ENCODE measurements at places on chromosomes 7 and 10.
A peak's percentile ranks its signal among the peaks of the same experiment; 100 is the strongest.

- no peak for DNase-seq
Observed at GRCh38 chr7:133633055-133633454, 380.2 kb downstream of the EXOC4 start.

- no peak for DNase-seq
Observed at GRCh38 chr10:22704942-22705341, 9.4 kb downstream of the PIP4K2A start.

- DNase-seq: no peak
Observed at GRCh38 chr7:133730360-133730759, 396.8 kb upstream of the LRGUK start.

- no peak for DNase-seq
Observed at GRCh38 chr7:32928785-32929298, 28.4 kb upstream of the FKBP9 start.

DNA sequence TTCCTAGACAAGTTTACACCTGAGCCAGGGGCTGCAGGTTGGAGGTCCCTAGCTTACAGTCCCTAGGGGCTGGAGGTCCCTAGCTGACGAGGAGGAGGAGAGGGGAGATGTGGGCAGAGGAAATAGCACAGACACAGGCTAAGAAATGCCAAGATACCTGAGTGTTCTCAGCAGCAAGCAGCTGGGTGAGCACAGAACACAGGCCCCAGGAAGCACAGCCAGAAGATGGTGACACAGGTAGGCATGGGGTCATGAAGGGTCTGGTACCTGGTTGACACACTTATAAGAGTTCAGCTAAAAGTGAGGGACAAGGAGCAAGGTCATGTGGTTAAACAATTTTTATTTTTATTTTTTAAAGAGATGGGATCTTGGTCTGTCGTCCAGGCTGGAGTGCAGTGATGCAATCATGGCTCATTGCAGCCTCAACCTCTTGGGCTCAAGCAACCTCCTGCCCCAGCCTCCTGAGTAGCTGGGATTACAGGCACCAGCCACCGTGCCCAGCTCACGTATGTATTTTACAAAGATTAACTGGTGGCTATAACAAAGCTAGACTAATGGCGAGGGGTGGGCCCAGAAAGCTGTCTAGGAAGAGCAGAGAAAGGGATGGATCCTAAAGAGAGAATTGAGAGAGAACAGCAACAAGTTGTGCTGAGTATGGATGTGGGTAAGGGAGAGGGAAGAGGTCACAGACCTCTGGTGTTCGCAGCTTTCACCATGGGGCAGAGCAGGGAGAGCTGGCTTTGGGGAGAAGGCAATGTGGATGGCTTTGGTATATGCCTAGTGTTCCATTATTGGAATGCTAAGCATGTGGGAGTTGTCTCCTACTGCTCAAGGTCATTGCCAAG lies 140.3 kb upstream of the KLF14 start:
- DNase-seq: no peak

DNA sequence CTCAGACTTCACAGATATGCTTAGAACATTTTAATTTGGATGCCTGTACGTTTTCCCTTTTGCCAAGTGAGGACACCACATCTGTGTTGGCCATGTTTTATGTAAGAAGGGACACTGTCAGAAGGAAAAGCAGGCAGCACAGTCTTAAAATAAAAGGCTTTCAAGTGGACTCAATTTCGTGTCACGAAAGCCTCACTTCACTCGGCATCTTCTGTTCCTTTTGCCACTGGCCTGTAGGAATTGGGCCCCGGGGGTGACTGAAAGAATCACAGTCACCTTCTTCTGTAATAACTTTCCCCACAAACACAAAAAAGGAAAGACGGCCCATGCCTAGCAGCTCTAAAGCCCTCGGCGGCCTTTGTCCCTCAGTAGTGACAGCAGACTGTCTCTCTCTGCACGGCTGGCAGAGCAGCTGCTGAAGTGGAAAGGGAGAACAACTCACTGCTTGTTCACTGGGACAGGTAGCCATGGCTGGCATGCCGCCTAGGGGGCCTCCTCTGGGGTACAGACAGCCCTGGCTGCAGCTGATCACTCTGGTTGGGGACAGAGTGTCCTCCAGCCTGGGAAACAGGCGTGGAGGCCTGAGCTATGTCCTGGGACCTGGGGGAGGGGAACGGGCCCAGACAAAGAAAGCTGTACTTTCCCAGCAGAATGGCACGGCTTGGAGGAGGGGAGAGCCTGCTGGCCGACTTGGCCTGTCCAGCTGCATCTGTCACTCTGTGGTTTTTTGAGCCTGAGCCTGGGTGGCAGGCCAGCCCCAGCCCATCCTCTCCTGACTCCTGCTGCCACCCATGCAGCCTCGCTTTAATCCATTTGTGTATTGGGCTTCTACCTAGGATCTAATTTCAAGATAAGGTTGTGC lies 4.4 kb downstream of the RASSF4 start:
- DNase-seq: peak; percentile 99

DNA sequence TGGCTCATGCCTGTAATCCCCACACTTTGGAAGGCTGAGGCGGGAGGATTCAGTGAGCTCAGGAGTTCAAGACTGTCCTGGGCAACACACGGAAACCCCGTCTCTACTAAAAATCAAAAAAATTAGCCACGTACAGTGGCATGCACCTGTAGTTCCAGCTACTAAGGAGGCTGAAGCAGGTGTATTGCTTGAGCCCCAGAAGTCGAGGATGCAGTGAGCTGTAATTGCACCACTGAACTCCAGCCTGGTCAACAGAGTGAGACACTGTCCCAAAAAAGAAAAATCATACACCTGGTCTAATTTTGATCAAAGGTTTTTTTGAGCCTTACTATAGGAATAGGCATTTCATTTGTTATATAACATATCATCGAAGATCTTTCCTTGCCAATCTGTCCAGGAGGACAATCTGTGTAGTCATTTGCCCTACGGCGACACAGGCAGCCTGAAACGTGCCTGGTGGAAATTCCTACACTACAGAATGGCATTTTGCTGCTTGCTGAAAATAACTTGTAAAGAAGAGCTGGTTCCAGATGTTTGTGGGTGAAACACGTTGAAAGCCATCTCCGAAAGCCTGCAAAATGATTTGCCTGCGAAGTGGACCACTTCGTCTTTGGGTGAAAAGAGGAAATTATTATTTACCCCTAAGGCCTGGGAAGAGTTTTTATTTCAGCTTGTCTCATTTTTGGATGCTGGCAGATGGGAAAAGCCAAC lies 31.3 kb upstream of the GDI2 start:
- DNase-seq: no peak

DNA sequence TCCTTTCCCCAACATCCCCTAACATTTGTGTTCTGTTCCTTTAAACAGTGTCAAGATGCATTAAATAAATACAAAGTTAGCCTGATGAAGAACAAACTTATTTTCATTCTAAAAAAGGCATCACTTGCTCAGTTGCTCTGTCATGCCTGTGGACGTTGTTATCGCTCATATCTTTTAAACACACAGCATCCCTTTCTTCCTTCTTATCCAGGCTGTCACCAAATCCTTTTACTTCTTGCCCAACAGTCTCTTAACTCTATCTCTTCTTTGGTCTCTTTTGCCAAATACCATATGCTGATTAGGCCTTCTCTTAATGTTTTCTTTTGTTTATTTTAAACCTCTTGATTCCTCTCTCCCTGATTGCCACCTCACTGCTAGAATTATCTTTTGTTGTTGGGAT lies 43.9 kb downstream of the DKK1 start:
- DNase-seq: no peak

- DNase-seq: no peak
Observed at GRCh38 chr10:3748484-3748883, 36.5 kb downstream of the KLF6 start.

DNA sequence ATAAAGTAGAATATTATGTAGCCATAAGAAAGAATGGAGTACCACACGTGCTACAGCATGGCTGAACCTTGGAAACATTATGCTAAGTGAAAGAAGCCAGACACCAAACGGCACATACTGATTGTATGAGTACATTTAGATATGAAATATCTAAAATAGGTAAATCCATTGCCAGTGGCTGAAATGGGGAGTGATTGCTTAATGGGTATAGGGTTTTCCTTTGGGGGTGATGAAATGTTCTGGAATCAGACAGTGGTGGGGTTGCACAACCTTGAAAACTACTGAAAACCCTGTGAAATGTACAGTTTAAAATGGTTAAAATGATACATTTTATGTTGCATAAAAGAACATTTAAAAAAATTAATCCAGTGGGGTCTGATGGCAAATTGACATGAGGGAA lies 667.9 kb downstream of the AUTS2 start:
- no peak for DNase-seq

GRCh38 chr7:117772421-117772820 lies 100.8 kb downstream of the CTTNBP2 start:
- DNase-seq: no peak
